ENCODE measurements at places on chromosomes 11 and 22.

- no peak for DNase-seq
Measured at GRCh38 chr11:104320097-104320496, 156.2 kb upstream of the PDGFD start.

DNA sequence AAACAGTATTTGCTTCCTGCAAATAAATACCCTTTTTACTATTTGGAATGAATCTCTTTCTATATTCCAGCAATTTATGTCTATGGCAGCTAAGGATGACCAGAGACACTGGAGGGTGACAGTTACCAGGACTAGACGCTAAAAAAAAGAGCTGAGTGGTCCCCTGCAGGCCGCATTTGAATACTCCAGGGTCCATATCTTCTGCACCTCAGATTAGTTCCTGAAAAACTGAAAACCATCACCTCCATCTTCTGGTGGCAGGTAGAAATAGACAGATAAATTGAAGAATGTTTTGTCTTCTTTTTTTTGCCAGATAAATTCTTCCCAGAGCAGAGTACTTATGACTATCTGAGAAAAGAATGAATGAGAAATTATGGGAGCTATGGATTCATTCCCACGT is 145.6 kb downstream of the CSNK2A3 start:
- no peak for DNase-seq

DNA sequence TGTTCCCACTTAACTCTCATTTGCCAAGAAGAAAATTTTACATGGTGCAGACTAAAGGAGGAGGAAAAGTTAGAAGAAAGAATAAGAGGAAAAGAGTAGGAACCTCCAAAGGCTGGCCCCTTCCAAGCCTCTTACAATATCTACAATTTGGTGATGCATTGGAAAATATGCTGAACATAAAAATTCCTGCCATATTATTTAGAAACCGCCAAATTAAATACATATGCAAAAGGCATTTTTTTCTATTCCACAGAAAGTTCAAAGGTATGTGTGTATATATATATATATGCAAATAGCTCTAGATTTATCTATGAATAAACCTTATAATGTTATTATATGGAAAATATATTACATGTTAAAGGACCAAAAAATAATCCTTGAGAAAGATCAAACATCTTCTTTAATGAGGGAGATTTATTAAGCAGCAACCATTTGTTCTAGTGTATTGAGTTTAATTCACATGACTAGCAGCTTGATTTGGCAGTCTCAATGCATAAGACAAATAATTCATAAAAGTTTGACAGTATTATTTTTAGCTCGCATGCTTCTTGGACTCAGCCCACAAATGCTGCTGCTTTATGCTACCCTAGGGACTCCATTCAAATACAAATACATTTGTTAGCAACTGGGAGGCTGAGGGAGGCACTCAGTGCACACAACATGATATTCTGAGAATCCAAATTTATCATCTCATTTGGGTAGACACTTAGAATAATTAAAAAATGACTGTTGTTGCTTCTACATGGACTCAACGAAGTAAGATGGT is 184.9 kb downstream of the SBF2 start:
- DNase-seq = no peak

DNA sequence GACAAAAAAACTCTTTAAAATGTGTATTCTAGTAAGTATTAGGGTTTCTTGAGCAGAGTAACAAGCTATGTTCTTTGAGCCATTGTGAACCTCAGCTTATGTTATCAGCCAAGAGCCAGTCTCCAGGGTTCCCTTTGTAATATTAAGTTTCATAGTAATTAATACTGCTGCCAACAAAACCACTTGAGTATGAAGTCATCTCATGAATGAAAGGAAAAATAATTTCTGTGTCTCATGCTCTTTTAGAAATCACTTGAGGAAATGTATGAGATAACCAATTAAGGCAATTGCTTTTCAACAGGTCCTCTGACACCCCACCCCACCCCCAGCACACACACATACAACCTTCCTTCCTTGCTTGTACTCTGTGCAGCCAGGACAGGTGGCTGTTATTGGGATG is 59.9 kb downstream of the BBOX1 start:
- DNase-seq = no peak

DNA sequence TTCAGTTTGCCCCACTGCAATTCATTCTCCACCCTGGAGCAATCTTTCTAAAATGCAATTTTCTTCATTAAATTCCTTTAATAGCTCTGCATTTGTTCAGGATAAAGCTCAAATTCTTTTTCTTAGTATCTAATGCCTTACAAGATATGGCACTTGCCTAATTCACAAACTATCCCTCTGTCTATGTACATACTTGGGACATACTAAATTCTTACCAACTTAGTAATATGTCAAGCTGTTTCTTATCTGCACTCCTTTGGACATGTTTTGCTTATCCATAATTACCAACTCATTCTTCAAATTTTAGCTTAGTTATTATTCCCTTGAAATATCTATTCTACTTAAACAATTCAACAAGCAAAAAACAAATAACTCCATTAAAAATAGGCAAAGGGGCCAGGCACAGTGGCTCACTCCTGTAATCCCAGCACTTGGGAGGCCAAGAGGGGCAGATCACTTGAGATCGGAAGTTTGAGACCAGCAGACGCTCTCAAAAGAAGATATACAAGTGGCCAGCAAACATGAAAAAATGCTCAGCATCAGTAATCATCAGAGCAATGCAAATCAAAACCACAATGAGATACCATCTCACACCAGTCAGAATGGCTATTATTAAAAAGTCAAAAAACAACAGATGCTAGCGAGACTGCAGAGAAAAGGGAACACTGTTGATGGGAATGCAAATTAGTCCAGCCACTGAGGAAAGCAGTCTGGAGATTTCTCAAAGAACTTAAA is 96.9 kb downstream of the FAM76B start:
- no peak for DNase-seq

GRCh38 chr11:95337972-95338429 is 107.0 kb upstream of the SESN3 start:
- no peak for DNase-seq

DNA sequence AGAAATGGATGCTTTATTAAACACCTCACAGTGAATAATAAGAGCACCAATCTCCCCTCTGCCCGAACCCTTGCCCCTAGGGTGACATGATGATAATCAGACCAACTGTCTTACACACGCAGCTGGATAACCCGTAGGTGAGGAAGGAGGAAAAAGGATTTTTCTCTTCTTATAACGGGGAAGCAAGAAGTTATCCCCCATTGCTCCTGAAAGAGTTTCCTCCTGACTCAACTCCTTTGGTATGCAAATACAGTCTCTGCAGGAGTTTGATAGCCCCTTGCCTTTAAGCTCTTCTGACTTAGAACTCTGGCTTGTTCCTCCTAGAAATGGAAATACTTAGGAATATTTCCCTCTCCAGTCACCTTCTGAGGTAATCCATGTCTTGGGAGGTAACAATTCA is 455.8 kb downstream of the TMEM135 start:
- no peak for DNase-seq

All from T-helper 2 cell (primary cell).